ENCODE measurements at places on chromosomes 5 and 9.

DNA sequence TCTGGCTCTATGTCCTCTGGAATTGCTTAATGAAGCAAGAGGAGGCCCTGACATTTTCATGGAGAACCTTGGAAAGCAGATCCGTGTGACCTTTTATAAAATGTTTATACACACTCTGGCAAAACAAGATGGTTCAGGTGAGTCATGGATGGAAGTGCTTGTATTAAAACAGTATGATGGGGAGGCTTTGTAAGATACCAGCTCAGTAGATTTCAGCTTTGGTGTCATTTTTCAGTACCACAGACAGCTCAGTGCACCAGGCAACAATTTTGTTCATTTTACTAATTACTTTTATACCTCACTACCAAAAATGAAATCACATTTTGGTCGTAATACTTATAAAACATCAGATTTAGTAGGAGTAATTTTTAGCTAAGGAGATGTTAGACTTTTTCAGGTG lies 5.2 kb downstream of the KCNN2 start:
- DNase-seq: no peak

DNA sequence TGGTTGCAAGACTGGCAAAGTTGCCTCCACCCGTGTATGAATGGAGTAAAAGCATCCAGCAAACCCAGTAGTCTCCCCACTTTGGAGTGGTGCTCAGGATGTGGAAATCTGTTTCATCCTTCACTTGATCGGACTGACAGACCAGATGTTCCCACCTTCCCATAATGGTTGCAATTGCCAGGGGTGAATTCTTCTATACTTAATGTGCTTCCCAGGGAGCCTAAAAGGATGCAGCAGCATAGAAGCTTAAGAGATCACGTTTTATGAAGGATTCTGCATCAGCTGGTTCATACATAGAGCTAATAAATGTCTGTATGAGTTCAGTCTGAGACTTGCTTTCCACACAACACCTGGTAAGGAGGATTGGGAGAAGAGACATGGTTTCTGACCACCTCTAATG lies 198.8 kb upstream of the S1PR3 start:
- DNase-seq: no peak

- DNase-seq: no peak
These were observed 57.8 kb downstream of the PRLR start for GRCh38 chr5:35172533-35172932.

DNA sequence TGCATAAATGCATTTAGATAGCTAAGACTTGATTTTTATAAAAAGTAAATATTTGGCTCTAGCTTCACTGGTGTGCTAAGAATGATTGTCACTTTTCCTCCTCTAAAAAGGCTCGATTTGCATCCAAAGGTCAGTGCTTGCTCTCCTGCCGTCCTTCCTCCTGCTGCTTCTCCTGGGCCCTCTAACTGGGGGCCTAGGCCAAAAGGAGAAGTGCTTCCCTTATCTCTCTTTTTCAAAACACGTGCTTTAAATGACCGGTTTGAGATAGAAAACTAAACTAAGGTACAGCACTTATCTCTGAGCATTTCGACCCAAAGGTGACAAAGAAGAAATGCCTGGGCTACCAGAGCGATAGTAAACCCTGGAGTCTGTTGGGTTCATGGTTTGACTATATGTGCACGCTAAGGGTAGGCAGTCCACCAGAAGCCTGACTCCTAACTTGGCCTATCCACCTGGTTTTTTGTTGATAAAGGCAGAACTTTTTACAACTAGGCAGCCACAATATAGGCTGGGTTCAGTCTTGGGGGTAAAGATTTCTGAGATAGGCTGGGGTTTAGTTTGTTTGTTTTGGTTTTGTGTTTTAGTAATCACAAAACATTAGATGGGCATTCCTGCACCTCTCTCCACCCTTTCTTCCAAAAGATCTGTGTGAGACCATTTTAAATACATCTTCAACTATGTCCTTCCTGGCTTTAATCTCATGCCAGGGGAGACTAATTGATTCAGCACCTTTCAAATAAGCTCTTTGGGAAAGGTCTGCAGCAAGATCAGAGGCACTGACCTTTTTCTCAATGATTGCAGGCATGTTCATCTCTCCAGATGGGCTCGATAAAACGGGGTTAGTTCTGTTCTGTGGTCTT lies 3.8 kb downstream of the NR2F1-AS1 start:
- DNase-seq: no peak

GRCh38 chr5:179417696-179418095 lies 72.4 kb upstream of the ADAMTS2 start:
- no peak for DNase-seq

DNA sequence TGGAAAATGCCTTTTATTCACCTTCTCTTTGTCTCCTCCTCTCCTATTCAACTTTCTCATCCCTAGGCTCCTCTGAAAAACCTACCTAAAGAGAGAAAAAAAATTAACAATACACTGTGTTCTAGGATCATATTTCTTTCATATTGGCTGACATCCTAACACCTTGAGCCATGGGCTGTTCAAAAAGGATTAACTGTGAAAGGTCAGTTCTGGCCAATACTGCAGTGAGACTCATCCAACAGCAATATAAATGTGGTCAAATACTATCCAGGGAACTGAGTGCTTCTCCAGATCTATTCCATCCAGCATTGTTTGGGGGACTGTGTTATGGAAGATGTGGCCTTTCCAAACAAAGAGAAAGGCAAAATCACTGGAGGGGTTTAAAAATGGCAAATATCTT lies 131.1 kb upstream of the MOCS2 start:
- no peak for DNase-seq

All from HL-60 (cell line).